ENCODE measurements at places on chromosomes 4 and X.

- no peak for DNase-seq
These were observed 14.3 kb downstream of the CASK start for GRCh38 chrX:41909068-41909467.

DNA sequence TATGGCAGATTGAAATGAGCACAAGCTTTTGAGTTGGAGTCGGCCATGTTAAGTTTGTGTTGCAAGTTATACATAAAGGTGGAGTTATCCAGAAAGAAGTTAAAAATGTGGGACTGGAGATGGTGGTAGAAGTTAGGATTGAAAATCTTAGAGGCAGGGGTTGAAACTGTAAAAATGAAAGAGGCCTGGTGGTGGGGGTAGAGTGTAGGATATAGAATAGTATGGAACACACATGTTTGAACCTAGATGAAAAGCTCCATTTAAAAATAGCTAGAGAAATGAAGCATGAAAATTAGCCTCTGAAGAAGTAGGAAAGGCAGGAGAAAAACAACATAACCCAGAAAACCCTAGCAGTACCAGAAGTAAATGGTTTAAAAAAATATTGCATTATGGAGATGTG is 131.8 kb upstream of the ENPEP start:
- no peak for DNase-seq

- DNase-seq = peak; percentile 62
These were observed 177.4 kb downstream of the PALLD start for GRCh38 chr4:168674077-168674747.

- DNase-seq = no peak
These were observed 56.1 kb upstream of the CCDC149 start for GRCh38 chr4:24968992-24969391.

DNA sequence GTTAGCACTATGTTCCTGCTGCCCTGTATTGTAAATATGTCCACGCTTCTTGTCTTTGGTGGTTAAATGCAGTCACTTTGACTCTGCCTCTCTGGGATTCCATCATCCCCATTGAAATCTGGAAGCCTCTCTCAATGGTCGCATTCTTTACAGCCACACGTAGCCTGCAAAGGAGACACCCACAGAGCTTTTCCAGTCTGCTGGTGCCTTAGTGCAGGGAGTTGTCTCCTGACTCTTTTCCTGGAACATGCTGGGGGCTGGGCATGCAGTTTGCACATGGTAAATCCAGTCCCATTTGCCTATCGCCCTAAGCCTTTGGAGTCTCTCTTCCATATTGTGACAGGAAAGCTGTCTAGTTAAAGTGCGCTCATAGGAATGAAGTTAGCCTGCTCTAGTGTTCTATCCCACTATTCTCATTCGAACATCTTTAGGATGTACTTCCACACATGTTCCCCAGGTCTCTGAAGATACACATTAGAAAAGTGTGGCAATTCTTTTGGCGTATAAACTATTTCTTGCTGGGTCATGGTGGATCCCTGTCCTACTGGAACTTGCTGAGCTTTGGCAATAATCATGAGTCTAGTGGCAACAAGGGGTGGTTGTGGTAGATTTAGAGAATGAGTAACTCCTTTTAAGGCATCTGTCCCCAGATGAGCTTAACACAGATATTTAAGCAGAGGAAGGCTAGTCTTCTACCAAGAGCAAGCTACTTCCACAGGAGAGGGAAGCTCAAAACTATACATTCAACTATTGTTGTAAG is 33.7 kb downstream of the COQ2 start:
- DNase-seq = no peak
